ENCODE measurements at places on chromosomes 16 and 17. TPM values are rescaled to one million over a fixed set of nuclear protein-coding genes. Genes with fewer than 3 reads are reported as not detected.

GRCh38 chr17:247767-248166, 66.3 kb upstream of the DOC2B start:
- H3K27me3 ChIP-seq = no peaks in the 10 kb centered on the region
- DNase-seq = no peak
- no peaks in the 10 kb centered on the region for H3K36me3 ChIP-seq
- no peak overlapping the region for H3K4me3 ChIP-seq
- no peak overlapping the region for H3K27ac ChIP-seq

- no peak overlapping the region for H3K4me3 ChIP-seq
- no peak overlapping the region for H3K27ac ChIP-seq
- no peaks in the 10 kb centered on the region for H3K4me1 ChIP-seq
- H3K27me3 ChIP-seq = peaks cover 21% of the 10 kb centered on the region
Observed at GRCh38 chr16:26901196-26901861, 165.4 kb upstream of the C16orf82 start.

GRCh38 chr17:50058296-50058953, 2.5 kb downstream of the ITGA3 start:
- no peak overlapping the region for H3K4me3 ChIP-seq
- no peak overlapping the region for H3K27ac ChIP-seq
- H3K4me1 ChIP-seq = peaks cover 15% of the 10 kb centered on the region
- peaks cover 4% of the 10 kb centered on the region for H3K27me3 ChIP-seq
- no peak for DNase-seq
- no peaks in the 10 kb centered on the region for H3K36me3 ChIP-seq

GRCh38 chr17:12282056-12282455, 261.4 kb downstream of the MAP2K4 start:
- H3K27me3 ChIP-seq = no peaks in the 10 kb centered on the region
- no peak overlapping the region for H3K4me3 ChIP-seq

DNA sequence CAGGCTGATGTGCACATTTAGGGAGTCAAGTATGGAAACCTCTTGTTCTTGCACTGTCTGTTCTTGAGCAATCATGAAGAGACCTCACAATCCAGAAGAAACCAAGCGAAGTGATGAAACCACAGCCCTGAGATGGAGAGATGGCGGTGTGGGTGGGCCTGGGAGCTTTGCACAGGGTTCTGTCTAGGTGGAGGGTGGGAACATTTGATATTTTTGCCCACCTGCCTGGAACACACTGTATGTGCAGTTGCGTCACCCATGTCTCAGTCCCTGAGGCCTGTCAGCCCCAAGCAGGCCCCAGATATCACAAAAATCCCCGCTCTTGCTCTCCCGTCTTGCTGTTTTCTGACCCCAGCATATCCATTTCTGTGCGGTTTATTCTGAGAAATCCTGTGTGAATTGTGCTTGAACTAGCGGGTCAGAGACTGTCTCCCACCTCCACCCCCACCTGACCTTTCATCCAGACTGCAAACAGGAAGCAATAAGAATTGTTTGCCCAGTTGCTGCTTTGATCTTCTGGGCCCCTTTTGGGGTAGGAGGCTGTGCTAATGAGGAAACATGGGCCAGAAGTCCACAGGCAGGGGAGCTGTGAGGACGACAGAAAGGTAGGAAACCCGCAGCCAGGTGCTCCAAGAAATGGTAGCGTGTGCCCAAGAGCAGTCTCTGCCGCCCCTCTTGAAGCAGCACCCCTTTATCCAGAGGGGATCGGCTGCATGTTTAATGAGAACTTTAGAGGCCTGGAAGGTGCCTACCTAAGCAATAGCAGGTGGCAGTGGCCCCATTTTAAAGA, 183.8 kb downstream of the CCDC182 start:
- peaks cover 3% of the 10 kb centered on the region for H3K36me3 ChIP-seq
- H3K4me1 ChIP-seq = peaks cover 5% of the 10 kb centered on the region
- DNase-seq = no peak

GRCh38 chr16:54129810-54130209, 156.8 kb downstream of the IRX3 start:
- H3K27ac ChIP-seq = no peak overlapping the region
- no peak overlapping the region for H3K4me3 ChIP-seq
- H3K36me3 ChIP-seq = no peaks in the 10 kb centered on the region
- no peak for DNase-seq
- peaks cover 3% of the 10 kb centered on the region for H3K4me1 ChIP-seq

DNA sequence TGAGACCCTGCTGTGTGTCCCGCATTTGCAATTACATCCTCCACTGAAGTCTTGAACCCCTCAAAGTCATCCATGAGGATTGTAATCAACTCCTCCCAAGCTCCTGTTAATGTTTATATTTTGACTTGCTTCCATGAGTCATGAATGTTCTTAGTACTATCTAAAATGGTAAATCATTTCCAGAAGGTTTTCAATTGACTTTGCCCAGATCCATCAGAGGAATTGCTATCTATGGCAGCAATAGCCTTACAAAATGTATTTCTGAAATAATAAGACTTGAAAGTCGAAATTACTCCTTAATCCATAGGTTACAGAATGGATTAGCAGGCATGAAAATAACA, 2.5 kb upstream of the C16orf87 start:
- no peak overlapping the region for H3K27ac ChIP-seq
- no peak overlapping the region for H3K4me3 ChIP-seq
- H3K27me3 ChIP-seq = no peaks in the 10 kb centered on the region
- H3K36me3 ChIP-seq = peaks cover 10% of the 10 kb centered on the region
- H3K4me1 ChIP-seq = peaks cover 18% of the 10 kb centered on the region

- peaks cover 8% of the 10 kb centered on the region for H3K27me3 ChIP-seq
- peaks cover 3% of the 10 kb centered on the region for H3K4me1 ChIP-seq
- no peak for DNase-seq
- no peak overlapping the region for H3K4me3 ChIP-seq
- no peaks in the 10 kb centered on the region for H3K36me3 ChIP-seq
Observed at GRCh38 chr17:69762359-69762758, 312.7 kb upstream of the KCNJ16 start.

DNA sequence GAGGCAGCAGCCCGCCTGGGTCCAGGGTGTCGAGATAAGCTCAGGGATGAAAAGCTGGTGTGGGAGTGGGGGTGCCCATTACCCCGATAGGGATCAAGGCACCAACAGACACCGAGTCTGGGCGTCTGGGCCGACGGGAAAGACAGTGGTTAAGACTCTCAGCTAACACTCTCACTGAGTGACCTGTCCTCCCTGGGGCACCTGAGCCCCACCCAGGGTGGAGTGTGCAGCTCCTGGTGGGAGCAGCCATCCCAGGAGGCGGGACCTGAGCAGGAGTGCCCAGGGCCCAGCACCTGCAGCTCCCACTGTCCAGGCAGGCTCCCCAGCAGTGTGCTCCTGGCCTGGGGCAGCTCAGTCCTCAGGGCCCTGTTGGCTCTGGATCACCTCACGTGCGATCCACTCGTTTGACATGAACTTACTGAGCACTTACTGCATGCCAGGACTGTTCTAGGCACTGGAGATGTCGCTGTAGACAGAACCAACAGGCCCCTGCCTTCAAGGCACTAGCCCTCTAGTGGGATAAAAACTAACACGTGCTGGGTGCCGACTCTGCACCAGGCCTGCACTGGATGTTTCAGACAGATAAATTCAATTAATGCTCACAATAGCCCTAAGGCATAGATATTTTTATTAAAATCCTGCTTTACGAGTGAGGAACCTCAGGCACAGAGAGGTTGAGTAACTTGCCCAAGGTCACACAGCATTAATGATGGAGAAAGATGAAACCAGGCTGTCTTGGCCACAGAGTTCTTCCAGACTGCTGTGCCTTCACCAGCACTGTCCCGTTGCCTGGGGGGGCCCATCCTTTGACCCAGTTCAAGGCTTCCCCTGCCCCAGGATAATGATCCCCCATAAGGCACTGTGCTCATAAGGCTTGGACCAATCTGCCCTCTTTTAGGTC, 1.9 kb downstream of the EVPLL start:
- H3K36me3 ChIP-seq = no peaks in the 10 kb centered on the region
- no peak for DNase-seq
- no peak overlapping the region for H3K27ac ChIP-seq
- no peak overlapping the region for H3K4me3 ChIP-seq

DNA sequence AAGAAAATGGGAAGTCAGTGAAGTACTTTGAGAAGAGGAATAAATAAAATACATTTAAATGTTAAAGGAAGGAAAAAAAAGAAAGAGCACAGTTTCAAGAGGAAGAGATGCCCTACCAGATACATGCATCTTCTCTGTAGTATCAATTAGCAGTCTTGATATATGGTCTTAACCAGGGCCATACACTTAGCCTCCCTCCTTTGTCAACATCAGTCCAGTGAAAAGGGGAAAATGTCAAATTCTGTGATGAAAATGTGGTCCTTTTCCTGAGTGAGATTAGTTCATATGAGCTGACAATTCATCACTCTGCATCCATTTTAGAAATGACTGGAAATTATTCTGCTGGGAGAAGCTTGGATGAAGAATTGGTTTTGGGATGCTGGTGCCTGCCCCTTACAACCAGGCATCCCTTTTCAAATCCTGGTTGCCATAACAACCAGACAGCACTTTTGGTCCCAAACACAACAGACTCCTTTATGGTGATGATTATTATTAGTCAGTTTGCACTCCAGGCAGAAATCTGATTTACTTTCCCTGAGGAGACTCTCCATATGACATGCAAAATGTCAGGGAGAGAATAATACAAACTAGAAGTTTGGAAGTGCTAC, 933.6 kb upstream of the CDH8 start:
- DNase-seq = no peak
- no peak overlapping the region for H3K27ac ChIP-seq
- no peak overlapping the region for H3K4me3 ChIP-seq
- no peaks in the 10 kb centered on the region for H3K4me1 ChIP-seq
- H3K27me3 ChIP-seq = no peaks in the 10 kb centered on the region

GRCh38 chr16:11142951-11143350, 113.1 kb downstream of the SOCS1 start:
- peaks cover 3% of the 10 kb centered on the region for H3K36me3 ChIP-seq
- no peaks in the 10 kb centered on the region for H3K27me3 ChIP-seq
- no peak overlapping the region for H3K27ac ChIP-seq
- DNase-seq = no peak
- peaks cover 34% of the 10 kb centered on the region for H3K4me1 ChIP-seq

DNA sequence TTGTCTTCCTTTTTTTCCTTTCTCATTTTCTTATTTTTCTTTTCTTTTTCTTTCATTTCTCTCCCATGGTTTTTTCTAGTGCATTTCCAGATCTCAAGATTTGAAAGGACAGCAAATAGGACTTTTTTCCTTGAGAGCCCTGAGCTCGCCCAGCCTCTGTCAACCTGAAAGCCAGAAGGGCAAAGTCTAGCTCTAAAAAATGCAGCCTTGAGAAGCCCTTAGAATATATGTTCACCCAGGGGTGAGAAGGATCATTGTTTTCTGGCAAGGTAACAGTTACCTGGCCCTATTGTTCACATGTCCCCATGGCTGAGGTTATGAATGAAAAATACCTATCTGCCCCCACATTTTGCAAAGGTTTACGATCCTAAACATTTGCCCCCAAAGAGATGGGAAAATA, 218.4 kb downstream of the IRX3 start:
- H3K4me1 ChIP-seq = no peaks in the 10 kb centered on the region
- no peaks in the 10 kb centered on the region for H3K36me3 ChIP-seq
- H3K4me3 ChIP-seq = no peak overlapping the region
- no peak for DNase-seq

DNA sequence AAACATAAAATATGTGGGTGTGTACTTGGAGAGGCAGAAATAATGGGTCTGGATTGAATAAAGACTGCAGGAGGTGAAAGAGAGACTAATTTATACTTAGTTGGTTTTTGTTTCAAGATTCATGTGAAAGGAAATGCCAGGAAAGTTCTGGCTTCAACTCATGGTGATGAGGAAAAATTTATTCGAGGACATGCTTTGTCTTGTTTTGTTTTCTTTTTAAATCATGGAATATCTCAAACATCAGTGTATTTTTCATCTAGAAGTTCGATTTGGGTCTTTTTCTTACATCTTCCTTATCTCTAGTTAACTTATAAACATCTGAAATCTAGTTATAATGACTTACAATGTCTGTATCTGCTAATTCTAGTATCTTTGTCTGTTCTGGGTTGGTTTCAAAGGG, 115.1 kb downstream of the CDK5R1 start:
- H3K36me3 ChIP-seq = no peaks in the 10 kb centered on the region
- no peak for DNase-seq
- no peak overlapping the region for H3K4me3 ChIP-seq
- no peak overlapping the region for H3K27ac ChIP-seq
- peaks cover under 1% of the 10 kb centered on the region for H3K4me1 ChIP-seq

DNA sequence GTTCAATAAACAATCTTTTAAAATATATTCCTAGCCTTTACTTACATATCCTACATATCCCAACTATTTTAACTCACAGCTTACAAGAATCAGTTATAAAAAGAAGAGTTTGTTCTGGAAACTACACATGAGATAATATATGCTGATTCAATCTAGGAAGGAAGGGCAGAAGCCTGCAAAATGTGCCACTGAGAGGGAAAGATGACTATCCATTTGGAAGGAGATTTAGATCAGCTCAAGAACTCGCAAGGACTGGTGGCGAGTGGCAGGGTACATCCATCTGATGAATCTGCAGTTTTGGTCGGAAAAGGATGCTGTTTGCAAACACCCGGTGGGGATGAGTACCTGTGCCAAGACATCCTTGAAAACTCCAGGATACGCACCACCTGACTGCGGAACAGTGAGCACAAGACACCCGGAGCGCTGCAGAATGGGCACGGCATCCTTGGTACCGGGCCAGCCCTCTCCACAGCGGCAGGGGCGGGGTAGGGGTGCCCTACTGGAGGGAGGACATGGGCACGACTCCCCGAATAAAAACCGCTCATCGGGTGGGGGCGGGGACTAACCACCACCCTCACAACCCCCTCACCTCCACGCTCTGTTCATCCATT, 723 bp downstream of the TRIM37 start:
- H3K27ac ChIP-seq = peak overlapping the region; percentile 78
- no peaks in the 10 kb centered on the region for H3K27me3 ChIP-seq
- peak; percentile 83 for DNase-seq

DNA sequence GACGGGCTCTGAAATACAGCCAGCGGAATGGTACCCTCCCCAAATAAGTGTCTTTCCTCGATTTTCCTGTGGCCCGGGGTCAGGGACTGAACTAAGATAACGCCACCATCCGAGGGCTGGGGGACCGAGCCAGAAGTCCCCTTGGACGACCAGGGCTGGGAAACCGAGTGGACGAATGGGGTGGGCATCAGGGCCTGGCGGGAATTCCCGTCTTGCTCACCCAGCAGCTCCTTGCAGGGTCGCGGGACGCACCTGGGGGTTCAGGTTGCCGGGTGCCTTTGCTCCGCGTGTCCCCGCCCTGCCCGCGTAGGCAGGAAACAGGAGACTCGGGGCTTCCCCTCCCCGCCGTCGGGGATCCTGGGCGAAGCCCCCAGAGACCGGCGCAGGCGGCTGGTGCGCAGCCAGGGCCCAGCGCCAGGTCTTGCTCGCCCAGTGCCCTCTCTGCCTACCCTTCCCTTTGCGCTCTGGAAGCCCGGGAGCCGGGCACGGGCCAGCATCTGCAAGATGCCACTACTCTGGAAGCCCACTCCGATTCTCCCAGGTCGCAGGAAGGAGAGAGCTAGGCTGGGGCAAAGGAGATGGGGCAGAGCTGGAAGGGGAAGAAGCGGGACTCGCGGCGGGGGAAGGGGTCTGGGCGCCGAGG, 665 bp upstream of the GRIN2C start:
- H3K27ac ChIP-seq = no peak overlapping the region
- peak; percentile 45 for DNase-seq

GRCh38 chr17:31446195-31446967, 54.9 kb downstream of the RAB11FIP4 start:
- H3K4me3 ChIP-seq = no peak overlapping the region
- no peak for DNase-seq
- no peaks in the 10 kb centered on the region for H3K4me1 ChIP-seq
- no peak overlapping the region for H3K27ac ChIP-seq

CCL8 gene
- total RNA-seq = not detected

OR3A3 gene
- not detected for total RNA-seq

NUFIP2 gene
- 93.1 TPM for total RNA-seq

KRTAP17-1 gene
- total RNA-seq = not detected

FOXO3B gene
- 4.6 TPM for total RNA-seq

Data from activated CD4-positive, alpha-beta T cell treated with anti-CD3 and anti-CD28 coated beads for 36 hours (primary cell).